ENCODE measurements at places on chromosomes 2 and 18.

GRCh38 chr2:238493880-238494572 lies 67.3 kb downstream of the ASB1 start:
- DNase-seq: no peak

DNA sequence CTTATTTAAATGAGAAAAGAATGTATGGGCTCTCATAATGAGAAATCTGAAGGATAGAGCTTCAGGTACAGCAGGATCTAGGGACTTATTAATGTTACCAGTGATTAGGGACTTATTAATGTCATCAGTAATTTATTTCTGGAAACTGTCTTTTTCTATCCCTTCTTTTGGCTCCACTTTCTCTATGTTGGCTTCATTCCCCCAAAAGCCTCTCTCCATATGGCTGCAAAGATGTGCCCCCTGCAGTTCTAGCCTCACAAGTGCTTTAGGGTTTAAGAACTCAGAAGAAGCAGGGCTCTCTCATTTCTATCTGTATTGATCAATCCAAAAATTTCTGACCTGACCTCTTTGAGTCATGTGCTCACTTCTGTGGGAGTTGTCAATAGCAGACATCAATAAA lies 480.9 kb downstream of the TXNL1 start:
- DNase-seq: no peak

DNA sequence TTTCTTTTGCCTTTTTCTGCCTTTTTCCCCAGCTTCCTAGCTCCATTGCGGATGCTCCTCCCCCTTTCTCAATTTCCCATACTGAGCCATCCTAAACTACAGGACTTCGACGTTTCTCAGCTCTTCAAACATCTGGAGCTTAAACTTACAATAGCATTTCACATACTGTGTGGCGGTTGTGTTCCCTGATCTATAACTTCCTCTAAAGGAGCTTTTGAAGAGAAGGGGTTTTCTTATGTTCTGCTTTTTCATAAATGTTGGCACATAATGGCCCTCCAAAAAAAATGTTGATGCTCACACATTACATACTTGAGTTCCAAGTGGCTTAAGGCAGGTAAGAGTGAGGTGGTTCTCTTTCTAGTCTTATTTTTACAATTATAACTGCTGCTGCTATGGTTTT lies 87.4 kb downstream of the RNF144A start:
- DNase-seq: no peak

DNA sequence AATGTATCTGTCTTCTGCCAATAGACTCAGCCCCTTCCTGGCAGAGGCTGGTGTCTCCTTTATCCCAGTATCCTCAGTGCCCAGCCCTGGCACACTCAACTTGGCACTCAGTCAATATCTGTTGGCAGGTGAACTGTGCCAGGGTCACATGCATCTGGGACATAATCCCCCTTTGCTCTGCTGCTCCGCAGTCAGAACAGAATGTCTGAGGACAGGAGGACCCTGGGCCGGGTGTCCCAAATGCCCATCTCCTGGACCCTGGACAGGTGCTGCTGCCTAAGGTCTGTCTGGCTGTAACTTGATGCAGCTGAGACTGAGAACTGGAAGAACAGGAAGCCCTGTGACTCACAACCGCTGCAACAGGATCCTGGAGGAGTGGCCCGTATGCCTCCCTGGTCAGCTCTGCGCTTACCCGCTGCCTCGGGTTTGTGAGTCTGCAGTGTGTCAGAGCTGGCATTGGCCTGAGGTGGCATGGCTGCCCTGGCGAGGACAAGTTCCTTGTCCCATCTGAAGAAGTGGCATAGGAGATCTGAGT lies 11.4 kb downstream of the HK2 start:
- peak; percentile 65 for DNase-seq

DNA sequence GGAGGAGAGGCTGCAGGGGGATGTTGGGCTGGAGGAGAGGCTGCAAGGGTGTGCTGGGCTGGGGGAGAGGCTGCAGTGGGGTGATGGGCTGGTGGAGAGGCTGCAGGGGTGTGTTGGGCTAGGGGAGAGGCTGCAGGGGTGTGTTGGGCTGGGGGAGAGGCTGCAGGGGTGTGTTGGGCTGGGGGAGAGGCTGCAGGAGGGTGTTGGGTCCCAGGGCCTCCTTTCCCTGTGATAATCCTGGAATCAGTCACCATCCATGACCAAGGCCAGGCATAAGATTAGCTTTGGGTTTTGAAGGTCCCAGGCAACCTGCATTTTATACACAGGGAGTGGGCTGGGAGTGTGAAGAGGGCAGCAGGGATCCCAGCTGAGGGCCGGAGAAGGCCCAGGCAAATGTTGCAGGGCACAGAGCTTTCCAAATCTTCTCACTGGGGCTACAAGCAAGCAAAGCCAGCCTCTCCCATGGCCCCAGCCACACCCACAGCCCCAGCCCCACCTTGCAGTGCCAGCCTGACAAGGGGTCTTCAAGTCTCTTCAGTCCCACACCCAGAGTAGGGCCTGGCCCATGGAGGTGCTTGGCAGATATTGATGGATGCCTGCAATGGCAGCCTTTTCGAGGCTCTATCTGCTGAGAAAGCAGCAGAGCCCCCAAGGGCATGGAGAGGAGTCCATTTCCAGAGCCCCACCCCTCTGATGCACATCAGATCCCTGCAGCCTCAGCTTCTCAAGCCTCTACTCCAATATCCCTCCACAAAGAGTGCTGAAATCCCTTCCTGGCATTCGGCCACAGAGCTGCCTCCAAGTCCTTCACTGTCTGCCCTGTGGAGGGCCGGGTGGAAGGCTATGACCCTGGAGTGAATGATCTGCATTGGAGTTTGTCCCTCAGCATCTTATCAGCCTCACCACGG lies 50.3 kb upstream of the GLI2 start:
- DNase-seq: no peak

- peak; percentile 45 for DNase-seq
Measured at GRCh38 chr18:59996370-59996966, 96.7 kb downstream of the PMAIP1 start.

Measured in iPS-NIHi11 (cell line).